ENCODE measurements at places on chromosomes 7 and 10.

DNA sequence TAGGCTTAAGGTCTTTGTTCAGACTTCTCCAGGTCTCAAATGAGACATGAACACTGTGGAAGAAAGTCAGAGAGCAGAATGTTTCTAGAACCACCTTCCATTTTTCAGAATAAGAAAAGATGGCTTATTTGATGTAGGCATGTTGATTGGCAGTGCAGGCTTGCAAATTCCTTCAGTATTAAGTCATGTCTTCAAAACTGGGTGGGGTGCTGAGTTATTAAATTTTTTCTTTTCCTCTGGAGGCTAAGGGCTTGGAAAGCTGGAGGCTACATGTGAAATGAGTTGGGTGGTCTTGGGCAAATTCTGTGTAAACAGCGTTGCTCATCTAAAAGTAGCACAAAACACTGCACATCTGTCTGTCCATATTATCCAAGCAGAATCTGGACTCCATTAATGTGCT, 62.8 kb downstream of the PRTFDC1 start:
- no peak for DNase-seq

GRCh38 chr10:100534726-100535125, 1.0 kb upstream of the HIF1AN start:
- DNase-seq: no peak

DNA sequence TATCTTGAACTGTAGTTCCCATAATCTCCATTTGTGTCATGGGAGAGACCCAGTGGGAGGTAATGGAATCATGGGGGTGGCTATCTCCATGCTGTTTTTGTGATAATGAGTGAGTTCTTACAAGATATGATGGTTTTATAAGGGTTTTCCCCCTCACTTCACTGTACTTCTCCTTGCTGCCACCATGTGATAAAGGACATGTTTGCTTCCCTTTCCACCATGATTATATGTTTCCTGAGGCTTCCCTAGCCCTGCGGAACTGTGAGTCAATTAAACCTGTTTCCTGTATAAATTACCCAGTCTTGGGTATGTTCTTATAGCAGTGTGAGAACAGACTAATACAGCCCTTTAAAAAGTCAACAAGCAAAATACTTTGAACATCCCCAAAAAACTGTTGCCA, 427.7 kb downstream of the HTR7 start:
- no peak for DNase-seq

DNA sequence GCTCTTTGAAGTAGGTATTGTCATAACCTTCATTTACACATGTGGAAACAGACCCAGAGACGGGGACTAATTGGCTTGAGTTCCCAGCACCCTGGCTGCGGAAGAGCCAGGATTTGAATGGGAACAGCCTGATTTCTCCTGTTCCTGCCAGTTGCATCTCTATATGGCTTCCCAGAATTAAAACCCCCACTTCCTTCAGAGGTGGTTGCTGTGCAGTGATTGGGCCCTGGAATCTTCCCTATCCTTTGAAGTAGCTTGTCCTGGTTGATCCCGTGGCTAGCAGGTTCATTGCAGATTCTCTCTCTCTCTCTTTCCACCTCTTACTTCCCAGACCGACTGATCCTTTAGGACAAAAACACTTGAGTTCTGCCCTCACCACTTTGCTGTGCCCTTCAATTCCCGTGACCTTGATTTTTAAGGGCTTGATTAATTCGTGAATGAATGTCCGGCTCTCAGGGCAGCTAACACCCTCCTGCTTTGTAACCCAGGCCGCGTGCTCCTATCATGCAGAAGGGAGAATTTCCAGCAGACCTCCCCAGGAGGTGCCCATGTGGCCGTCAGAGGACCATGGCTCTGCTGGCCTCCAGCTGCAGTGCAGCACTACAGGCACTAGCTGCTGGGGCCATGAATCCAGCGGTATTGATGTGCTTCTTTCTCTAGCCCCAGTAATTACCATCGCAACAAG, 120.6 kb upstream of the AGK start:
- DNase-seq: peak; percentile 84

DNA sequence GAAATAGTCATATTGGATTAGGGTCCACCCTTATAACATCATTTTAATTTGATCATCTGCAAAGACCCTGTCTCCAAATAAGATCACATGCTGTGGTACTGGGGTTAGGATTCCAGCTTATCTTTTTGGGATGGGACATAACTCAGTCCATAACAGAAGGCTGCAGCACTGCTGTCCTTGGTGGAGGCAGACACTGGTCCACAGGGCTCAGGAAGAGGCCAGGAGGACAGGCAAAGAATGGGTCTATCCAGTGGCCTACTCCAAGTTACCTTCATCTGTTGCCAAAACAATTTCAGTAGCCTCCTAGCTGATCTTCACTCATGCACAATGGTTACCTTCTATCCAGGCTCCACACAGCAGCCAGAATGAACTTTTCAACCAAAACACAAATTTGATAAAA, 387.0 kb downstream of the GRID1 start:
- DNase-seq: no peak

GRCh38 chr10:132443983-132444876, 47.2 kb downstream of the PWWP2B start:
- no peak for DNase-seq

- peak; percentile 65 for DNase-seq
Measured at GRCh38 chr7:155227788-155228458, 69.8 kb upstream of the INSIG1 start.

DNA sequence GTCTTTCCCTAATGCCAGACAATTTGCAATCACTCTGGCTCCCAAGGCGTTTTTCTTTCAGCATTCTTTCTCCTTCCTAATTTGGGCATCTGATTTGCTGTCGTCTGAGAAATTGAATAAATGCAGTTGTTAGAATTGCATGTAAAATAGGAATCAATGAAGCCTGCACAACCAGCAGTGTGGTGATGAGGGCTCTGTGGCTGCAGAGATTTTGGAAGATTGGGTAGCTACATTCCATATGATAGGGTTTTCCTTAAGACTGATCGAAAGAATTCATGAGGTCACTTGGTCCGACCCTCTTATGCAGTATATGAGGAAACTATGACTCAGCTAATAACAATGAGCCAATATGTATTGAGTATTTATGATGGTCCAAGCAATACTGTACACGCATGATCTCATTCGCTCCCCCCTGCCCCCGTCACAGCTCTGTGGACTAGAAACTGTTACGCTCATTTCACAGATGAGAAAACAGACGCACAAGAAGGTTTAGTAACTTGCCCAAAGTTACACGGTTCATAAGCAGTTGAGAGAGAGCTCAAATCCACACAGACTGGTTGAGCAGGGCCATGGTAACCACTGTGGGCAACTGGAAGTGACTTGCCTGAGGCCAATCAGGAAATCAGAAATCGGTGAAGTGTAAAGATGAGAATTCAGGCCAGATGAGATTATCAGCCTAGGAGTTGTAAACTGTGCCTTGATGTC, 527.2 kb downstream of the GATA3 start:
- no peak for DNase-seq

GRCh38 chr7:38190011-38190410, 12.0 kb downstream of the STARD3NL start:
- no peak for DNase-seq

GRCh38 chr7:34596887-34597286, 61.1 kb upstream of the NPSR1 start:
- DNase-seq: no peak

DNA sequence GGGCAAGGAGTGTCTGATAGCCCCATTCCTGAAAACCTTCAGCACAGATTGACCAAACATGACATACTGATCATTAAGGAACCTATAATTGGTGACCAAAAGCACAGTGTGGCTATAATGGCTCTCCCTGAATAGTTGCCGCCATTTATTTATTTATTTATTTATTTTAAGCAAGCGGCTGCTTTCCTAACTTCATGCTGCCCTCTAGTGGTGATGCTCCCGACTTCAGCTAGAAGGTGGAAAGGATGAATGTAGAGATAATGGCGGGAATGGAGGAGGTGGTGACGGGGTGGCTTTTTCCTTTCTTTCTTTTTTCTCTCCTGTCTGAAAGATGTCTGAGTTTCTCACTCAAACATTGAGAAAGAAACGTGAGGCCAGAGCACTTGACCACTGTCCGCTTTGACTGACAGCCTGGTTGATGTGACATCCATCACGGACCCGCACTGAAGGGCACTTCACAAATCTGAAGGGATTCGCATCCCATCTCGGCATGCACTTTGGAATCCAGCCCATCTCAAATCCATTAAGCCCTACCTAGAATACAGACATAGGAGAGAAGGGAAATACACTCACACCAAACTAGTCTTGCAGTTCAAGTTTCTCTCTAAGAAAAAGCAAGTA, 1090.1 kb downstream of the KCNMA1 start:
- DNase-seq: peak; percentile 67

DNA sequence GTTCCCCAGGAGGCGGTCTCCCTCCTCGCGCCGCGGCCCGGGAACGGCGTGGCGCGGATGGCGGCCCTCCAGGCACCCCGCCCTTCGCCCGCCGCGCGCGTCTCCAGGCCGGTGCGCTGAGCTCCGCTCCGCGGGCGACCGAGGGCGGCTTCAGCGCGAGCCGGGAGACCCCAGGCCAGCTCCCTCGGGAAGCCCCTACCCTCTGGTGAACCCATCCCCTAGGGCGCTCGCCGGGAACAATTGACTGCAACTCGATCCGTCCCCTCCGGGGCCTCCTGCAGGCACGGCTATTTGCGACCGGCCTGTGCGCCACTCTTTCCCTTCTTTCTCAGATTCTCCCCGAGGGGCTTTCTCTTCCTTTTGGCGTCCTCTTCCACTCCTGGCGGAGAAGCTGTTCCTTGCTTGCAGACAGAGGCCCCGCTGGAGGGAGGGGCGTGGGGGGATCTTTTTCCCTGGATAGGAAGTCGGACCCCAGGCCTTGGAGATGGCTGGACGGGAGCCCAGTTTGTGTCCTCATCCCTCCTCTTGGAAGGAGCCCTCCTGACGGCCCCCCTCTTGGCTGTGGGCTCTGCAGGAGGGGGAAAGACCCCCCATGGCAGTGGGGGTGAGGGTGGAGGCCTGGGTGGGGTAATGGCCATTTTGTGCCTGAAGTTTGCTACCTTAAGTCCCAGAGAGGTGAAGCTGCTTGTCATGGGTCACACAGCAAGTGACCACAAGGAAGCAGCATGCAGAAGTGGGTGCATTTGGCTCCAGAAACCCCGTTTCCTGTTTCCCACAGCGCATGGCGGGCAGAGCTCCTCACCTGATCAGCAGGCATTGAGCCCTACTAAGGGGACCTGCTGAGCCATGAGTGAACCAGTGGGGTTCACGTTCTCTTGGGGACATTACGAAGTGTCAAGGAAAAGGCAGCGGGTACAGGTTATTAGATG, 171.2 kb upstream of the TNRC18 start:
- DNase-seq: peak; percentile 75

DNA sequence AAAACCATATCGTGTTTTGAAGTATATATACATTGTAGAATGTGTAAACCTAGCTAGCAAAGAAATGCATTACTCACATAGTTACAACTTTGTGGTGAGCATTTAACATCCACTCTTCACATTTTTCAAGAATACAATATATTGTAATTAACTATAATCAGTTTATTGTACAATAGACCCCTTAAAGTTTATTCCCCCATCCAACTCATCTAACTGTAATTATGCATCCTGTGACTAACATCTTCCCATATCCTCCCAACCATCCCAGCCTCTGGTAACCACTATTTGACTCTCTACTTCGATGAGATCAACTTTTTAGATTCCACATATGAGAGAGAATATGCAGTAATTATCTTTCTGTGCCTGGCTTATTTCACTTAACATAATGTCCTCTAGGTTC, 526.4 kb downstream of the KIF20B start:
- DNase-seq: no peak

- no peak for DNase-seq
Measured at GRCh38 chr10:57186201-57186600, 825.1 kb upstream of the ZWINT start.

DNA sequence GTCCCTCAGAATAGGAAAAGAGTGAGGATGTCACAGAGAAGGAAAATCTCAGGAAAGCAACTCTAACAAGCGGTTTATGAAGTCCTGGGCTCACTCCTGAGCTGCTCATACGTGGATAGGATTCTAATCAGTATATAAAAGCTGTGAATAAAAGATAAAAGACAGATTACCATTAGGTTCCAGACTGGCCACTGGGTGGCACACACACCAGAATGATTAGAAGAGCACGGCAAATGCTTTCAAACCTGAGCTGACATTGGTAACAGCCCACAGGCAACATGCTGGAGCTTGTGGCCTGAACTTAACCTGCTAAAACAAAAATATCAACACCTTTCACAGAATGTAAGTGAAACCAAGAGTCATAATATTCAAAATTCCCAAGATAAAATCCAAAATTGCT, 370.8 kb downstream of the GRID1 start:
- DNase-seq: no peak

GRCh38 chr7:129780974-129781927, 169.7 kb downstream of the NRF1 start:
- no peak for DNase-seq

DNA sequence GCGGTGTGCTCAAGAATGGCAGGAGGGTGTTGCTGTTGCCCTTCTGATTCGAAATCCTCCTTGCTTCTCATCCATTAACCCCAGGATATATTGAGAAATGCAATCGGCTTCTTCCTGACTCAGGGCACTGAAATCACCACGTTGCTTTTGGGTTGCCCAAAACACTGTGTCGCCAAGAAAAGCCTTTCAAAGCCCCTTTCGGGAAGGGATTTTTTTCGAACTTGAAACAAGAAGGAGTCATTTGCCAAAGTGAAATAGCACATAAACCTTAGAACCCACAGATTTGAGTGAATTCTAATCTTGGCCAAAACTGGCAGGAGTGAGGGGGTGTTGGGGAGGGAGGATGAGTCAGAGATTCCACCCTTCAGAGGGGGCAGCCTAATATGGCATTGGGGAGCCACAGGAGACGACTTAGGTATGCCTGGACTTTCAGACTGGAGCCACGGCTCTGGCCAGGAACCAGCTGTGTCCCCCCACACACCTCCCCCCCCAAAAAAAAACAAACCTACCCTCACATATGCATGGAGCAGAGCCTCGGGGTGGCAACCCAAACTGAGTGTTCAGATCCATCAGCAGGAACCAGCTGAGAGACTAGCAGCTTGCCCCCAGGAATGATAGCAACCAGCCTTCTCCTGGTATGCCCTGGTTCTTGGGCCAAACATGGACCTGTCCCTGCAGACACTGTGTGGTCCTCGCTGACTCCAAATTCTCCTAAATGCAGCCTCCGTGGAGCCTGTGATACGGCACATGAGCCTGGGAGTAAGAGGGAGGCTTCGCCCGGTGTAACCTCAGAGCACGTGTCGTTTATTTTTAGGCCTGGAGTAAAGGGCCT, 138.4 kb downstream of the FGFR2 start:
- DNase-seq: peak; percentile 51

- DNase-seq: no peak
Measured at GRCh38 chr7:157423348-157423747, 86.5 kb downstream of the DNAJB6 start.

GRCh38 chr10:13026873-13027272, 25.4 kb upstream of the CCDC3 start:
- no peak for DNase-seq
